Globus pallidus (tissue), 1 donor: ENCODE measurements at places on chromosomes 16 and 17.

DNA sequence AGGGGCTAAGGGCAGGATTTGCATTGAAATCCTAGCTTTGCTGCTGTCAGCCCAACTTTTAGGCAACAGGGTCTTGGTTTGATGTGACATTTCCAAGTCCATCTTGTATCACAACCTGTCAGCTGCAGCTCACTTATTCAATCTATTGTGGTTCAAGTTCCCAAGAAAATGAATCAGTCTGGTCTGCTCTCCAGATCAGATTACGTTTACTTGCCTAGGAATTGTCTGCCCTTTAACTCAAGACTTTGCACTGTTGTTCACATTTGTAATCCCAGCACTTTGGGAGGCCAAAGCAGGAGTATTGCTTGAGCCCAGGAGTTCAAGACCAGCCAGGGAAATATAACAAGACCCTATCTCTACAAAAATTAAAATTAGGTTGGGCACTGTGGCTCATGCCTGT lies 10.0 kb downstream of the STX4 start:
- no peak for DNase-seq

DNA sequence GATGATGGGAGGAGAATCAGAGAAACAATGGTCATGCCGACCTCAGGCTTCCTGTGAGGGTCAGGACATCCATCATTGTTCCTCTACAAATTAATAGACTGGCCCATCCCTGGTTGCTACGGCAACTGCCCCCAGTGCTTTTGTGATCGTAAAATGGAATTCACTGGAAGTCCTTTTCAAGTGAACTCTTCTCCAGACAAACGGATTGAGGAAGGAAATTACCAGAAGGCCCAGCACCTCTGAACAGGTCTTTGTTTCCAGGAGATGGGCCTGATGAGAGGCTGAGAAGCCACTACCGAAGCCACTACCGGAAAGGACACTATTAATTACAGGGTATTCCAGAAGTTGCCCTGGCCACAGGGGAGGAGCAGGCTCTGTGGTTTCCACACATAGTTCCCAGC lies 126.0 kb downstream of the MGAT5B start:
- DNase-seq = no peak

- DNase-seq = no peak
These were observed 4.5 kb upstream of the DDX19B start for GRCh38 chr16:70294385-70295025.

GRCh38 chr17:35257208-35257659 lies 14.4 kb downstream of the SLFN5 start:
- DNase-seq = no peak

GRCh38 chr17:22694362-22695227 lies 1002.3 kb downstream of the KCNJ18 start:
- DNase-seq = no peak
